ENCODE measurements at places on chromosomes 7 and 10.
A peak's percentile ranks its signal among the peaks of the same experiment; 100 is the strongest.

- peak; percentile 67 for DNase-seq
These were observed at the start of gene SP8 for GRCh38 chr7:20786779-20787659. TSS of gene SP8 (minus strand) at chr7:20786886. CDS start at chr7:20786798, 88 bp downstream.

GRCh38 chr10:103859161-103860086 lies 4.0 kb upstream of the SH3PXD2A start:
- DNase-seq = peak; percentile 78

- DNase-seq = peak; percentile 28
These were observed 190.8 kb downstream of the GATA3 start for GRCh38 chr10:8245131-8245813.

GRCh38 chr10:93369588-93370164 lies 112.5 kb downstream of the MYOF start:
- DNase-seq = no peak

- DNase-seq = no peak
These were observed 5.2 kb downstream of the TAX1BP1 start for GRCh38 chr7:27745064-27745583.

DNA sequence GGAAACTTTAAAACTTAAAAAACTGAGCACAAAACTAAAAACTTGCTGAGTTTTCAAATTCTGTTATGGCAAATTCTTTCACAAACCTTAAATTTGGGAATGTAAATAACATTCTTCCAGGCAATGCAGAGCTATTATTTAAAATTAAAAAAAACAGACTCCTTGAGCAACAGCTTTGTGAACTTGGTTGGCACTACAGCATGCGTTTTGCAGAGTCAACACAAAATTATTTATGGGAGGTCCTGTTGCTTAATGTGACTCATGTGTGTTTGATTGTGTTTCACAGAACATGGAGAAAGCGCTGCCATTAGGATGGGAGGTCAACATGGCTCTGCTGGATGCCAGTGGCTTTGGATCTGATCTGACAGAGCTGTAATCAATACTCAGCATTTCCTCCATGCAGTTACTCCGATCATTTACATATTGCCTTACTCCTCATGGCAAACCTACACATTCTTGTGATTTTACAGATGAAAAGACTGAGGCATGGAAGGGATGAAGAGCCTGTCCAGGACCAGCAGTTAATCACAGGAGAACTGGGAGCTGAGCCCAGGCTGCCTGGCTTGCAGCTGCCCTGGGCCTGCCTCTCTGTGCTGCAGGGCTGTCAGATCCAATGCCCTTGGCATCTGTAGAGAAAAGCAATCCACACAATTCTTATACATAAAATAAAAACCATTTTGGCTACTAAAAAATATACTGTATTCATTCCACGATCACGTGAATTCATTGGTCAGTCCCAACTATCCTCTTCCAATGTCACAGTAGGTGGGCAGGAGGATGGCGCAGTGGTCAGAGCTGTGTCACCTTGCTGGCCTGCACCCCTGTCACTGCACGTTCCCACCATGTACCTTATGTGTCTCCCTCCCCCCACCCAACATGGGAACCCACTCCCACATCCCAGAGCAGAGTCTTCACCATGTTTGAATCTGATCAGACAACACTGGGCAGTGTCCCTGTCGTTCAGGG lies 200.9 kb downstream of the CXCL12 start:
- no peak for DNase-seq

DNA sequence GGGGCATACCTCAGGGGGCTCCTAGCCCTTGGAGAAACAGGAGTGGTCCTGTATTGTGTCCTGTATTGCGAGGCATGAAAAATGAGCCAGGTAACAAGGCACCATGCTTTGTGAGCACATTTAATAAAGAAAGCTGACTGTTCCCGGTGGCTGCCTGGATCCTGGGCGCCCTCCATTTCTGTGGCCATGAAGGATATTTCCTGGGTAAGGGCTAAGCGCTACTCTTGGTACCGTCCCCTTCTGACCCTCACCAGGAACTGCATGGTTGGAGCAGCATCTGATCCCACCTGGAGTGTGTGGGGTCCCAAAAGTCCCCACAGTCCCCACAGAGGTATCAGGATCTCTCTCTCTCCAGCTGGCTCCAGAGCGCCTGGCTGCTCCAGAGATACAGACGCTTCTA lies 139.5 kb downstream of the MAPK8 start:
- no peak for DNase-seq

DNA sequence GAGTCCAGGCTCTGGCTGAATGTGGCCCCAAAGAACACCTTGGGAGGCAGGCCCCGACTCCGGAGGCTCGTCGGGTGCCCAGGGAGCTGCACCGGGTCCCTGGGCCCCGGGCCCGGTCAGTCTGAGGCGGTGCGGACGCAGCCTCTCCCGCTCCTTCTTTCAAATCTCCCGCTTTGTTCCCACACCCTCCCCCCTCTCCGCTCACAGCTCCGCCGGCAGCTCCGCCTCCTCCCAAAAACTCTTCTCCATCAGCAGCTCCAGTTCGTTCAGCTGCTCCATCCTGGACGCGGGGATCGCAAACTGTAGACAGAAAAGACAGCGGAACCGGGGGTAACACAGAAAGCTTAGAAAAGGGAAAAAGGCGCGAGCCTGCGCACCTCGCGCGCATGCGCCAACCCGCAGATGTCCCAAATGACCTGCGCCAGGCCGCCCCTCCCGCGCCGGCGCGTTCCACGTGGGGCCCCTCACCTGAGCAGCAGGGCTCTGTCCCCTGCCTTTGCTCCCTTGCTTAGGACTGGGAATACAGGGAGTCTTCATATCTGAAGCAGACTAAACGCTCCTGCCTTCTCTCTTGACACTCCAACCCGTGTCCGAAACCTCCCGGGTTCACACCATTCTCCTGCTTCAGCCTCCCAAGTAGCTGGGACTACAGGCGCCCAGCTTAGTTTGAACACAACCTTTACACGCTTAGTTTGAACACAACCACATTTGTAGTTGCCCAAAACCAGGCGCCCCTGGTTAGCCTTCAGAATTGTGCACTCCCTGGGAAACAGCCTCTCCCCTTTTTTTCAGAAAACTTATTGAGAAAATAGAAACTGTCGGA lies at the start of gene DNA2:
Gene DNA2 (minus strand): TSS at position 388 of the 823 bp plus-strand sequence. CDS start 109 bp downstream, at position 279.
- peak; percentile 91 for DNase-seq

DNA sequence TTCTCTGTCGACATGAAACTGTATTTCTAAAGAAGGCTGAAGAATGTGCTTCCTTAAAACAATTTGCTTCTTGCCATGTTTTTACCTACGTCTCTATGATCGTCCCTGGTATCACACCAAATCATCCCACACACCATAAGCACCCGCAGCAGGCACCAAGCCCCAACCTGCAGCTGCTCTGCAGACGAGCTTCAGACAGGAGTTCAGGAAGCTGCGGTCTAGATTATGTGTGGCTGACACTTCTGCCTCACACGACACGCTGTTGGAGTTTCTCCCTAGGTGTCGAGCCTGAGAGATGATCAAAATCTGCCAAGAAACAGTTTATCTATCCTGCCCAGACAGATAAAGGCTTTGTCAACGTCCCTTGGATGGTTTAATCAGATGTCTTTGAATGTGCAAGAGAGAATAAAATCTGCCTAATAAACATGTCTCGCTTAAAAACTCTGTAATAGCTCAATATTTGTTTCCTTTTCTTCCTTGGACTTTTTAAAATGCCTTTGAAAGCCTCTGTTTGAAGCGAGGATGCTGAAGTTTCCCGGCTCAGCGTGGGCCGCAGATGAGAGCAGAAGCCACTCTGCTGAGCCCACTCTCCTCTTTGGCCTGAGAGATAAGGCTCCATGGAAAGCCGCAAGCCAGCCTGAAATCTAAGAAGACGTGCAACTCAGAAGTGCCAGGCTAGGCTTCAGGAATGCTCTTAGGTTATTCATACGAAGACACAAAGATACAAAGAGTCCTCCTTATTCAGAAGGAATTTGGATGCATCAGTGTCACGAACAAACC lies 158.3 kb upstream of the PFKP start:
- DNase-seq = no peak
